ENCODE measurements at places on chromosomes 13 and 19.
A peak's percentile ranks its signal among the peaks of the same experiment; 100 is the strongest.

GRCh38 chr13:100946588-100946987, 272.0 kb upstream of the TMTC4 start:
- no peak for DNase-seq

DNA sequence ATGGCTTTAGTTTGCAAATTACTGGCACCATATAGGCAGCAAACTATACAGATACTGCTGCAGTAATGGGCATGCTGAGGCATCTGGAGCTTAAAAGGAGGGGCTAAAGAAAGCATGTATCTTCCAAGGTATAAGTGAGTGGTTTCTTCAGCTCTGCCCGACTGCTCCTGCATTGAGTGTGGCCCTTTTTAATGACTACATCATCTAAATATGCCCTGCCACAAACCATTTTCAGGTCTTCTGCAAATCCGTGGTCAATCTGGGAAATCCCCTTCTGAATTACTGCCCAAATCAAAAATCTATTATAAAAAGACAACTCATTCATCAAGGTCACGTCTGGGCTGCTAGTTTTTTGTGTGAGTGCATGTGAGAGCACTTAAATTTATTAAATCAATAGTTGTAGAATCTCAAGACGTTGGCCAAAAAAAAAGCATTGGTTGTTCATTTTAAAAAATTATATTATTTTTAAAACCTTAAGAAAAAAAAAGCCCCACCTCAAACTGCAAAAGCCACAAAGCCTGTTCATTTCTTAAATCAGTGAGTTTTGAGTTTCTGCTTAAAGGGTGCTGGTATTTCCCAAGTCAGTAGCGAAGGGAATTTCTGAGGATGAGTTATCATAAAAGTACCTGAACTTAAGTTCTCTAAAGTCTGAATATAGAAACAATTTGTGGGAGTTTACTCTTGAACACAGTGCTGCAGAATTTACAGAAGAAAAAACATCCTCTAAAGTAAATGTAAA, 16.3 kb downstream of the LCP1 start:
- DNase-seq: peak; percentile 38

GRCh38 chr13:48411147-48411794, 1.6 kb downstream of the LPAR6 start:
- no peak for DNase-seq

- peak; percentile 78 for DNase-seq
Measured at GRCh38 chr19:45087531-45087930, 5.4 kb upstream of the PPP1R37 start.

DNA sequence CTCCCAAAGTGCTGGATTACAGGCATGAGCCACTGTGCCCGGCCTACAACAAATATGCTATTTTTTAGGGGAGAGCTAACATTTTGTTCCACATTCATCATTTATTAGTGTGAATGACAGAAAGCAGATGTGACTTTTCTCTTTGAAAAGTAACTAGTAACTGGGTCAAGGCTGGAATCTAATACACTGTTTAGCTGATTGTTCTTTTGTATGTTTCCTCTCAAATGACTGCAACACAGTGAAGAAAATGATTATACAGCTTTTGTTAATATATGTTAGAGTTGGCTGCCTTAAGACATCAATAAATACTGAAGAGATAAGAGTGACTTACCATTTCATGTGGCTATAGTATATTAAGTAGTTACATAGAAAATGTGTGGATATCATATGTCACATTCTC, 27.0 kb downstream of the MTRF1 start:
- no peak for DNase-seq

- no peak for DNase-seq
Measured at GRCh38 chr13:32056316-32056715, 24.7 kb downstream of the FRY start.

GRCh38 chr19:36417752-36418286, 625 bp downstream of the ZFP82 start:
- no peak for DNase-seq

GRCh38 chr19:50496189-50497021, 14.6 kb downstream of the JOSD2 start:
- DNase-seq: no peak

DNA sequence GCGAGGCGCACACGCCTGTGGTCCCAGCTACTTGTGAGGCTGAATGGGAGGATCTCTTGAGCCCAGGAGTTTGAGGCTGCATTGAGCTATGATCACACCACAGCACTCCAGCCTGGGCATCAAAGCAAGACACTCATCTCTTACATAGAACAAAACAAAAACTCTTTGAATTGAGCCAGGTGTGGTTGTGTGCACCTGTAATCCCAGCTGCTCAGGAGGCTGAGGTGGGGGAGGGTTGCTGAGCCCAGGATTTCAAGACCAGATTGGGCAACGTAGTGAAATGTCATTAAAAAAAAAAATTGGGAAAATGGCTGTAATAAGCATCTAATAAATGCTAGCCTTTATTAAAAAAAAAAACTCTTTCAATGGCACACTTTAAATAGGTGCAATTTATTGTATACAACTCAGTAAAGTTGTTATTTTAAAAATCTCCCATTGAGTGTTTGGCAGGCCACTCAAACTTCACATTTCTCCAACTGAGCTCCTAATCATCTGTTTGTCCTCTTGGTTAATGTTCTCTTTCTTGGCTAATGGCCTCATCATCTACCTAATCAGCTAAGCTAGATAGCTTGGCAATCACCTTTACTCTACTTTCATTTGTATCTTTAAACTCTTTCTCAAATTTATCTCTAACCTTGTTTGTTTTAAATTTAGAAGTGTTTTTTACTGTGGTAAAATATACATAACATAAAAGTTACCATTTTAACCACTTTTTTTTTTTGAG, 28.1 kb upstream of the HMGB1 start:
- no peak for DNase-seq

DNA sequence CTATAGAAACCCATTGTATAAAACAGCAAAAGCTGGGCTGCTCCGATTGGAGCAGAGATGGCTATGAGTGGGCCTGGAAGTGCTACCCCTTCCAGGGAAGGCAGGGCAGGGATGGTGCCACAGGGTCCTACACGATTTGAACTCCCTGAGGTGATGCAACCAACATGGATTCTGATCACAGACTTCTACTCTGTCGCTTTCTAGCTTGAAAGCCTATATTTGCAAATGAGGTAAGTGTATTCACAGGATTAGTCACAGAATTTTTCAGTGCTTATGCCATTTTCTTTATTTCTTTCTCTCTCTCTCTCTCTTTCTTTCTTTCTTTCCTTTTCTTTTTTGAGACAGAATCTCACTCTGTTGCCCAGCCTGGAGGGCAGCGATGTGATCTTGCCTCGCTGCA, 179.0 kb downstream of the SPRY2 start:
- DNase-seq: no peak

GRCh38 chr19:3335431-3336350, 30.7 kb upstream of the NFIC start:
- DNase-seq: no peak

DNA sequence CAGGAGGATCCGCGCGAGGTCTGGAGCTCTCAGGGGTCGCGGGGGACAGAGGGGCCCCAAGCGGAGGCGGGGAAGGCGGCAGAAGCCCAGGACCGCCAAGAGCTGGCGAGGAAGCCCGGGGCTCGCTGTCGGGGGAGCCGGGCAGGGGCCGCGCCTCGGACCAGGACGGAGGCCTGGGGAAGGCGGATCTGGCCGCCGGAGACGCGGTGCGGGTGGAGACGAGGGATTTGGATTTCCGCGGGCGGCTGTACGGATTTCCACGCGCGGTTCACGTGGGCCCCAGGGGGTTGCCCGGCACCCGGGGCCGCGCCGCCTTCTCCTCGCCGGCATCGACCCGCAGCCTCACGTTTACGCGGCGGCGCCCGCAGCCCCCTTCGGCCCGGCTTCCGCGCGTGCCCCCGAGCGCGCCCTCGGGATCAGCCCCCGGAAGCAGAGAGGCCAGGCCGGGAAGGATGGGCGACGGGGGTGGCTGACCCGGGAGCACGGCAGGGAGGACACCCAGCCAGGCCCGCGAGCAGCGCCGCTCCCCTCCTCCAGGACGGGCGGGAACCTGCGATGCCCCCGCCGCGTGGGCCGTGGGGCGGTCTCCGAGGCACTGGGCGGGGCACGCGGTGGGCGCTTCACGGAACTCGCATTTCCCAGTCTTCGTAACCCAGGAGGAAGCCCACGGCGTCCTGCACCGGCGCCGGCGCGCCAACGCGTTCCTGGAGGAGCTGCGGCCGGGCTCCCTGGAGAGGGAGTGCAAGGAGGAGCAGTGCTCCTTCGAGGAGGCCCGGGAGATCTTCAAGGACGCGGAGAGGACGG, 4.7 kb downstream of the F7 start:
- peak; percentile 5 for DNase-seq

DNA sequence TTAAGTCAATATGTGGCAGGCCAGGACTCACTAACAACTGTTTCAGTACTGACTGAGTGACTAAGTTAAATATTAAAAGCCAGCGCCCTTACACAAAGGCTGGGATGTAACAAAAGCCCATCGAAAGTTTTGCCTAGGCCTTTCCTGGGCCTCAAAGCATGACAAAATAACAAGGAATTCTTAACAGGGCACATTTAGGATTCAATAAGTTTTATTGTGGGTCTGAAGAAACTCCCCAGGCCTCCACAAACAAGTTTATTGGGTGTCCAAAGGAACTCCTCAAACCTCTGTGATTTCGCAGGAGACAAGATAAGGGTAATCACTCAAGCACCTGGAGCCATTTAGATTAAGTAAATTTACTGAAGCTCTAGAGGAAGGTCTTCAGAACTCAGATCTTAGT, 130.7 kb upstream of the SGCG start:
- no peak for DNase-seq

DNA sequence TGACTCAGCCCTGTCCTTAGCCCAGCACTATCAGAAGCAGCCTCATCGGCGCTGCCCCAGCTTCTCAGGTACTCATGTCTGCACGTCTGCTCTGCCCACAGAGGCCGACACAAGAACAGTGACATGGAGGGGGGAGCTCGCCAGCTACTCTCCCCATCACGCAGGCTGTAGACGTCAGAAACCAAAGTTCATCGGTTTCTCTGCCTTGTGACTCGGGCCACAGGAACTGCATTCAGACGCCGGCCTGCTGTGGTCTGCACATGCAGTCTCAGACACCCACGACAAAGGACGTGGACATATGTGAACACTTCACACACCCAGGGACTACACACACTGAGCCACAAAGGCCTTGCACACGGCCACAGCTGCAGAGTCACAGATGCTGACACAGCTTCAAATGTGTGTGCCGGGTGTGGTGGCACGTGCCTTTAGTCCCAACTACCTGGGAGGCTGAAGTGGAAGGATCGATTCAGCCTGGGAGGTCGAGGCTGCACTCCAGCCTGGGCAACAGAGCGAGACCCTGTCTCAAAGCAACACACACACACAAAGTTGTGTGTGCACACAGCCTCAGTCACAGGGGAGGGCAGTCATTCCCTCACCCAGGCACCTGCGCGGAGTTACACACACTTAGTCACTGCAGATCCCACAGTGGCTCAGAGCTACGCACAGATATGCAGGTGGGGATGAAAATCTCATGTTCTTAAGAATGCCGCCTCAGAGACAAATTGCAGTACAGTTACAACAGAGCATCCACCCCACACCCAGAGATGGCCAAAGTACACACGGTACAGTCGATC, 4.9 kb upstream of the ZFP36 start:
- DNase-seq: peak; percentile 94

DNA sequence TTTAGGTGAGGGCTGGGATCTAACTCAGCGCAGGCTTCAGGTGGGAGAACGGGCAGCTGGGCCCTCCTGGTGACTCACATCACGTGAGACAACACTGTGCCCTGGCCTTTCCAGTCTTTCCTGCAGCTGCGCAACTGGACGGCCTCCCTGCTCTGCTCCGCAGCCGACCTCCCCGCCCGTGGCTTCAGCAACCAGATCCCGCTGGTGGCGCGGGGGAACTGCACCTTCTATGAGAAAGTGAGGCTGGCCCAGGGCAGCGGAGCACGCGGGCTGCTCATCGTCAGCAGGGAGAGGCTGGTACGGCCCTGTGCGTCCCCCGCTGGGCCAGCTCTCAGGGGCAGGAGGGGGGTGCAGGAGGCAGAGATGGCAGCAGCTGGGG, 8.8 kb downstream of the SPPL2B start:
- DNase-seq: no peak

- DNase-seq: no peak
Measured at GRCh38 chr13:97194479-97194878, 27.7 kb upstream of the MBNL2 start.

DNA sequence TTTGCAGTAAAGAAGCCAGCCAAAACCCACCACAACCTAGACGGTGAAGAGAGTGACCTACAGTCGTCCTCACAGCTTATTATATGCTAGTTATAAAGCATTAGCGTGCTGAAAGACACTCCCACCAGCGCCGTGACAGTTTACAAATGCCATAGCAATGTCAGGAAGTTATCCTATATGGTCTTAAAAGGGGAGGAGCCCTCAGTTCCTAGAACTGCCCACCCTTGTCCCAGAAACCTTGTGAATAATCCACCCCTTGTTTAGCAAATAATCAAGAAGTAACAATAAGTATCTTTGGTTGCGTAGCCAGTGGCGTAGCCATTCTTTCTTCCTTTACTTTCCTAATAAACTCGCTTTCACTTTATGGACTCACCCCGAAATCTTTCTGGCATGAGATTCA, 227.9 kb upstream of the ARGLU1 start:
- no peak for DNase-seq

GRCh38 chr13:21434588-21434987, 24.5 kb downstream of the ZDHHC20 start:
- DNase-seq: no peak

DNA sequence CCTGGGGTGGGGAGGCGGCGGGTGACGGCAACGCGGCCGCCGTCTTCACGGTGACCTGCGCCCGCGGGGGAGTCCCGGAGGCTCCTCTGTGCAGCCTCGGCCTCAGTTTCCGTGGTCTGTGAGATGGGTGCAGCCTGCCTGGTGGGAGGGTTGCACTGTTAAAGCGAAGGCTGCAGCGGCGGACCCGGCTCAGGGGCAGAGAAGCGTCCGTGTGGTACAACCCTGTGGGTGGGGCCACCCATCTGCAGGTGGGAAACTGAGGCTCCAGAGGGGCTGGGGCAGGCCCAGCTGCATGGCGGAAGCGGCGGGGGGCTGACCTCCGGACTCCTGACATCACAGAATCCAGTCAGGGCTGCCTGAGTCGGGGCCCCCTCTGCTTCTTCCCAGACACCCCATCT, 481 bp downstream of the FGF22 start:
- no peak for DNase-seq

DNA sequence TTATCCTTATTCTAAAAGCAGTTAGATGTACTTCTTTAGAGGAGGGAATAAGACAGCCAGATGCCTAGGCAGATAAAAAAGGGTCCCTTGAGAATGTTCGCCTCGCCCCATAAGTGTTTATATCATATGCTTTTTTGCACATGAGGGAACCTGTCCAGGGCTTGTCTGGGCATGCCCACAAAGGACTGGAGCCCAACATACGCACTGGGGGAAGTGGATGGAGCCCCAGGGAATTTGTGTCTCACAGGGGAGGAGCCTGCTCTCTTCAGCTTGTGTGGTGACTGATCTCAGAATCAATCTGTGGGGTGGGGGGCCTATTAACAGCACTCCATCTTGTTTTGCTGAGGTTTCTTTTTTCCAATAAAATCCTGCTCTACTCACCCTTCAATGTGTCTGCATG, 22.6 kb downstream of the MED4 start:
- no peak for DNase-seq

GRCh38 chr13:63671296-63671695, 2255.6 kb upstream of the PCDH20 start:
- no peak for DNase-seq
